Stimulated activated CD8-positive, alpha-beta memory T cell treated with anti-CD3 and anti-CD28 coated beads, Interleukin-4, amount 100 ng/mL, for 1 hour (primary cell): ENCODE measurements at places on chromosomes 12 and 14.
A peak's percentile ranks its signal among the peaks of the same experiment; 100 is the strongest.

DNA sequence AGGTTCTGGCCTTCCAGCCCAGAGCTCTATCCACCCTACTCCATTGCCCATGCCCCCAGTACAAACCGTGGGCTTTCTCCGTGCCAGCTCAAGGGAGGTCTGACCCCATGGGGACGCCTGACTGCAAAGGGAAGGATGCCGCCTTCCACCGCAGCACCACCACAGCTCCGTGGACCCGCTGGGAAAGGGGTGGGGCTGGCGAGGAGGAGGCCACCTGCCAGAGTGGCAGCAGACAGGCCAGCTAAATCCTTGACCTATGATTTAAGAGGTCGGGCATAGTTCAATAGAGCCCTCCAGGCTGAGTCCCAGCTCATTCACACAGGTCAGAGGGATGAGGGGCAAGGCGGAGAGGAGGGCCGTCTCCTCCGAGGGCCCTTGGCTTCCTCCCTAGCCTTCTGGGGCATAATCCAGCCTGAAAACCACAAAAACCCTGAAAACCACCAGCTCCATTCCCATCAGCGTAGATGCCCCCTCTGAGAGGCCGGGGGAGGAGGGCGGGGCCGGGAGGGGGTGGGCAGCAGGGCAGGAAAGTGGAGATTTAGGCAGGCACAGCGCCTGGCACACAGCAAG, 14.9 kb upstream of the FIGNL2 start:
- DNase-seq = no peak

GRCh38 chr12:124744659-124745464, 118.8 kb downstream of the SCARB1 start:
- no peak for DNase-seq

DNA sequence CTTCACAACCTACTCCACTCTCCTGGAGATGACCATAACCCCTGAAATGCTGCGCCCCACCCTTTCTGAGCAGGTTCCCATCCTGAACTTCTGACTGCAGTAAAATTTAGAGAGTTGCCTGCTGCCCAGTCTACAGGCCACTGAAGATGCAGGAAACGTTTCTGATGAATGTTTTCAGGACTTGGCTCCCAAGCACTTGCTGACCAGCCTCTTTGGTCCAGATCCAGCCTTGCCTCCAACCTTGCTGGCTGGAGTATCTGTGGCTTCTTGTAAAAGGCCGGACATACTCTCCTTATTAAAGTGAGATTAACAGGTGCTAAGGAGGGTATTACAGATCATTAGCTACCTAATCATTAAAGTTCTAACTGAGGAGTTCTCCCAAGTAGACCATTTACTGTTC, 70.3 kb upstream of the STXBP6 start:
- no peak for DNase-seq

DNA sequence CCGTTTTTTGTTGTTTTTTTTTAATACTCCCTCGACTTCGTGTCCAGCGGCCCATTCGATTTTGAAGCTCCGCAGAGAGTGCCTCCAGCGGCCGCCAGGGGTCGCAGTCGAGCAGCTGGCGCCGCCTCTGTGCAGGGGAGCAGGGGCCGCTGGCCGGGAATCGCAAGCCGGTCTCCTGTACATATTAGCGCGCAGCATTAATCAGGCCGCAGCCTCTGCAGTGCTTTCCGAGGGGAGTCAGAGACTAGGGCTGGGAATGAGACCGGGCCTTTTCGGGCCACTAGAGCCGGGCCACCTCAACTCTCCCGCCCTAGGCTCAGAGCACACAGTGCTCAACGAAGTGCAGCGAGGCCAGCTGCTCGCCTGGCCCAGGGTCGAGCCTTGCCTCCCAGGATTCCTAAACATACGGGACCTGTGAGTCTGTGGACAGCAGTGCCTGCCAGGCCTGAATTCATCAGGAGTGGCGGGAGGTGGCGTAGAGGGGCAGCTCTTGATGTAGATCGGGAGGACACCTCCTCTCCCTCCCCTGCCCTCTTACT, 81.8 kb downstream of the EMP1 start:
- DNase-seq = peak; percentile 22

GRCh38 chr12:130212384-130212989, 50.2 kb downstream of the FZD10 start:
- DNase-seq = no peak
